ENCODE measurements at places on chromosomes 6 and 20.

DNA sequence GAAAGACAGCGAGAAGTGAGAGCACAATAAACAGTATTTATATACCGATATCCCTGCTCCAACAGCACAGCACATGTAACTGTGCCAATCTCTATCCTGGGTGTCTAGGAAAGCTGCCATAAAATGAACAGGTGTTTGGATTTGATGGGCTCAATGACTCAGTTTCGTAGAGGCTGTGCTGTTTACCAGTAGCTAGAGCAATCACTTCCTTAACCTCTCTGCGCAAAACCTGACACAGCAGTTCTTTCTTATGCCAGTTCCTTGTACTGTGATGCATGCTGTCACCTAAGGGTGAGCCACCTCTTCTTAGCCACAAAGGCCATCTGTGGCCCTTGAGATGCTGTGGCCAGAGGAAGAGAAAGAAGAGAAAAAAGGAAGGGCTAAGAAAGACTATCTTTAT, 59.3 kb downstream of the SHPRH start:
- no peak for DNase-seq

- no peak for DNase-seq
Observed at GRCh38 chr6:146775220-146775619, 176.4 kb downstream of the ADGB start.

DNA sequence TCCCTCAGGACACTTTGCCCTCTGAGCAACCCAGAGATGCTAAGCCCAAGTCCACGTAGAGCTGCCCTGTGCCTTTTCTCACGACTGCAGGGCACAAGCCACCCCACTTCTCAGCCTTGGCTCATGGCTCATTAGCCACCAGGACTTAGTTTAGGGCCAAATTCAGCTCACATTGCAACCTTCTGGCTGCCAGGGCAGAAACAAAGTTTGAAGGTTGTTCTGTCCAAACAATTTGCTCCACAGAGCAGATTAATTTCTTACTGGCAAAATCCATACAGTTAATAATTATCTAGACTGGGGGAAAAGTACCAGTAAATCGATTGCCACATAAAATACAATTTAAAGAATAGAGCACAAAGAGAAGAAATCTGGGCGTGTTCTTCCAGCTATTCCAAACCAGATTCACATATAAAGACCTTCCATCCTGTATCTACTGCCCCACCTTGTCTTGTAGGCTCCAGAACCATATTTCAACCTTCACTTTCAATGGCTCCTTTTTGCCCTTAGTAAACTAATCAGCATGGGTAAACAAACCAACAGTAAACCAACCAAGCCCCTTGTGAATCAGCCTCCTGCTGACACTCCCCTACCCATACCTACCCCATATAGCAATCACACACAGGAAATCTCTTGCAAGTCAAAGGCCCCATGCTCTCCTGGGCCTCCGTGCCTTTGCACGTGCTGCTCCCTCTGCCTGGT, 101.9 kb downstream of the QRSL1 start:
- no peak for DNase-seq

DNA sequence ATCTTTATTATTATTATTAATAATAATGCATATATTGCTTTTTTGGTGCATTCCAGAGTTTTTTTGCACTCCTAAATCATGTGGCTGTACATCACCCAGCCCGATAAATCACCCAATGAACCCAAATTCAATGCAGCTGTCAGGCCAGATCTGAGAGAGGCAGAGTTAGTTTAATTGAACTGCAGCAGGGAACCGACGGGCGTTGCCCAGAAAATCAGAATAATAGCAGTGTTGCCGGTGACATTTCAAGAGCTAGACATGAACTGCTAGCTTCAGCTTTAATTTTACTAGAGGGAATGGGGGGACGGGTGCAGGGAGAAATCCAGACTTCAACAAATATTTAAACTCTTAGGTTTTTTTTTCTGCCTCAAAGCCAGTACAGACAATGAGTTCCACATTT, 135.0 kb downstream of the CLIC5 start:
- DNase-seq: no peak

DNA sequence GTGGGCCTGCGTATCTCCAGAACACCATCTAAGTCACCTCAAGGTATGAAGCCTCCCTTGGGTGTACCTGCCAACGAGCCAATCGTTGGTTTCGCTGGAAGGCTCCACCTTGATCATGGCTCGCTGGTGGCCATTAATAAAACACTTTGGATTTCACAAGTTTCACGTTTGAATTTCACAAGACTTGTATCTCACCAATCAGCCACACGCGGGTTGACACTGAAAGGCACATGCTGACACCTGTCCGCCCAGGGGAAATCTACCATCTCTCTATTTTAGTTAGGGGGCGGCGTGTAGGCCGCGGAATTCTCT, 586 bp upstream of the HMGA1 start:
- DNase-seq: no peak

DNA sequence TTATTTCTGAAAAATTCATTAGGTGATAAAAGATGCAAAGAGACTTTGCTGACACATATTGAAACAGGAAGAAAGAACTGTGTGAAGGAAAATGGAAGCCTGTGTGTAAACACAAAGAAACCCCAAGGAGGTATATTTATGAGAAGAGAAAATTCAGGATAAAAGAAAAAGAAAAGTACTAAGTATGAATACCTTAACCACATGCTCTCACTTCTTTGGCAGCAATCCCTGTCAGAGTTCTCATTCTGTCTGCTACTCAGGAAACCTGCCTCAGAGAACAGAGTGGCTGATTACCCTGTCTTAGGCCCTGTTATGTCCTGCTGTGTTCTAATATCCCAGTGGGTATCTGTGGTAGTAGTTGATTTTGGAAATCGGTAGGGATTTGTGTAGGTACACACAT, 457.9 kb downstream of the TBC1D32 start:
- no peak for DNase-seq

GRCh38 chr6:37698264-37699137, 818 bp upstream of the MDGA1 start:
- peak; percentile 76 for DNase-seq

DNA sequence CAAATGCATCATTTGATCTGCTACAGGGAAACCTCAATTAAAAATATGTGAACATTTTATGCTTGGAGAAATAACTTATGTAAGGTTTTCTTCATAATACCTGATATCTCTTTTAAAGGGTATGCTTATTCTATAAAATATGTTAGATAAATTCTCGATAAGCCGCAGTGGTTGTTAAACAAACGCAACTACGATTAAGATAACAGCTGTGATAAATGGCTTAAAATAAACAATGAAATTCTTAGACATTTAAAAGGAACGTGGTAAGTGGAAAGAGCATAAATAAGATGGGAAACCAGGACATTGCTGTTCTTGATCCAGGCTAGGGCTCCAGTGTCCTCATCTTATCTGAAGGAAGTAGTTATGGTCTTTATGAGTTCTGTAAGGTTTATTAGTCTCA, 415.9 kb downstream of the CD83 start:
- DNase-seq: no peak

DNA sequence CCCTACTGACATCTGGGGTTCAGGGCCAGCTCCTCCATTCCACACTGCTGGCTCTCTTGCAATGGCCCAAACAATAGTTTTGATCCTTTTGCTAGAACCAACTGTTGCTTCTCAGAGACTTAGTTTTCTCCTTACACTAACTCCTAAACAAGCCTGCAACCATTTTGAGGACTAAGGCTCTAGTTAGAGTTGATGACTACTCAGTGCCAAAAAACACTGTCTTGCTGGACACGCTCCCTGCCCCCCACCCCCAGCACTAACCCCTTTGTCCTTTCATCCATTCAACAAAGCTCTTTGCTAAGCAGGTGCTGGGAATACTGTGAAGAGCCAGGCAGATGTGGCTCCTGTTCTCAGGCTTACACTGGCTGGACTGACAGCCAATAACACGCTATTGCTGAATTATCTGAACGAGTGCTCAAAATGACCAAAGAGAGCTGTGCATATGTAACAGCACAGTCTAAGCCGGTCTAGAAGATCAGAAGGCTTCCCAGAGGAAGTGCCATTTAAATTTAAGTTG, 17.6 kb downstream of the GCLC start:
- peak; percentile 50 for DNase-seq

- DNase-seq: no peak
Observed at GRCh38 chr6:141117874-141118273, 1014.9 kb upstream of the GJE1 start.

- DNase-seq: no peak
Observed at GRCh38 chr6:113669606-113670005, 187.5 kb upstream of the MARCKS start.

GRCh38 chr6:7391151-7391550, 1.5 kb downstream of the RIOK1 start:
- DNase-seq: no peak

DNA sequence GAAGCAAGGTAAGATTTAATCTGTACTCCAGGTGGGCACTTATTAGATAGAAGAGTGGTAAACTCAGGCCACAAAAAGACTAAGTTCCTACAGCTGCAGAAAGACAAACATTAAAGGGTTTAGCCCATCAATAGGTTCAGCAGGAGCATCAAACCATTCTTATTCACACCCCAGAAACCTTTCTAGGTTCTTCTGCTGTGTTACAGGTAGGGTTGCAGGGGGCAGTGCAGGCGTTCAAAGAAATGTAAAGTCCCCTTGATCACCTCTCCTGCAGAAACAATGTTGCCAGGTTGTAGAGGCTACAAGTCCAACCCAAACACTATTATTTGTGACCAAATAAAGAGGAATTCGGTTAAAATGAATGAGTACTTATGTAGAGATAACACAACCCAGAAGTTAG, 31.8 kb downstream of the PHACTR1 start:
- no peak for DNase-seq

DNA sequence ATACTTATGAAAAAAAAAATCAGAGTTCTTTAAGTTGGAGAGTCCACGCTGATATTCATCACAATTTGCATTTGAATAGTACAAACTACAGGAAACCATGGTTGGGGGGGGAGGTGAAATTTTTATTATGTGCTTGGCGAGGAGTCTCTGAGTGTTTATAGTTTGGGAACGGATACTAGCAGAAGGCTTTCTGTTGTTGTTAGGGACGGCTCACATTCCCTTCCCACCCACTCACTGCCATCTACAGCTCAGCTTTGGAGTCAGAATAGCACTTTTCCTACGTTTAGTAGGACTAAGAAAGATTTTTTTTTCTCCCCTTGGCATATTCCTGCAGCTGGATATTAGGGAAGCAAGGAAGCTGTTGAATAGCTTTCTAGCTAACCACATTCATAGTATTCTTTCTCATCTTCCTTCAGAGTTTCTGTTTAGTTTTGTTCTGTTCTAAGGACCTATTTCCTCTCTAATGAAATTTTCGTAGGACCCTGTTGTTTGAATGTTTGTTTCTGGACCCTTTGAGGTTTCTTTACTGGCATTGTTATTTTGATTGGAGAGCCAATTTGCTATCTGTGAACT, 235.1 kb upstream of the ZNF217 start:
- DNase-seq: no peak

- DNase-seq: peak; percentile 32
Observed at GRCh38 chr6:36929607-36930006, 24.9 kb upstream of the PI16 start.

DNA sequence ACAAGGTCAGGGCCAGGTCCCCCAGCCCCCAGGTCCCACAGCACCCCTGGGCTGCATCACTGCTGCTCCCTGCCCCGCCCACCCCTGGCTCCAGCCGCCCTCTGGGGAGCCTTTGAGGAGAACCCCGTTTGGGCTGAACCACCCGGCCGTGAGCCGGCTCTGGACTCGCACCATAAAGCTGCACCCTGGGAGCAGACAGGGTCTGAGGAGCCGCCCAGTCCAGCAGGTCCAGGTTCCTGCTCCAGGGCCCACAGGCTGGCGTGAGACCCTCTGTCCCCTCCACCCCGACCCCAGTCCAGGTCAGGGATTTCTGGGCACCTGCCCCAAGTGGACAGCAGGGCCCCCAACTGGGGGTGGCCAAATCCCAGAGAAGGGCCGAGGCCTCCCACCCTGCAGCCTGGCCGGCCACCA, 8.3 kb downstream of the CHRNA4 start:
- no peak for DNase-seq

- no peak for DNase-seq
Observed at GRCh38 chr20:32478576-32478975, 106.6 kb downstream of the NOL4L start.

Measured in NCI-H1105 (cell line).